ENCODE measurements at places on chromosomes 5 and 9. TPM values are rescaled to one million over a fixed set of nuclear protein-coding genes. Genes with fewer than 3 reads are reported as not detected.

The KIF20A gene
- total RNA-seq = not detected

The IFNA2 gene
- total RNA-seq = not detected

The FOXD4L5 gene
- total RNA-seq = not detected

The TMED9 gene
- total RNA-seq = 47.3 TPM

DNA sequence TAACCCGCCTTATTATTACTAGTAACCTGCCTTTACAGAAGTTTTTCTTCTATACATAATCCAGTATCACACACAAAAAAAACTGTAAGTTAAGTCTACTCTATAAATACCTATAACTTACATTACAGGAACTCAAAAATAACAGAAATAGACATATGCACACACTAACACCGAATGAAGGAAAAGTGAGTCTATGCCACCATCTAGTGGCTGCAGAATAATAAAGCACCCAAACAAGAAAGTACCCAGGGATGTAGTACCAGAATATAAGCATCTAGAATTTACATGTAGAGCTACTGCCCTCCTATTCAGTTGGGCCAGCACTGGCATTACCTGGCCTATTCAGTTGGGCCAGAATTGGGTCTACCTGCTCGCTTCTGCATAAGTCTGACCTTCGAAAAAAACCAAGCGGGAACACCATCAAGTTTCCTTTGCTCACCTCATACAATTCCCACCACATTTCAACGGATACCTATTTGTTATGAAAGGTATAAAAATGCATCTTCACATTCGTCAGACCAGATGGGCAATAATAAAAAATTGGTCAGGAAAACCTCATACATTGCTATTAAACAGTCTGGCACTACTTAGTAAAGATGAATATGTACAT lies 4.0 kb upstream of the NIPSNAP3A start:
- no peaks in the 10 kb centered on the region for H3K27me3 ChIP-seq
- no peaks in the 10 kb centered on the region for H3K36me3 ChIP-seq
- DNase-seq = no peak
- no peak overlapping the region for H3K27ac ChIP-seq

GRCh38 chr5:126301056-126301455 lies 122.2 kb upstream of the GRAMD2B start:
- no peak overlapping the region for H3K27ac ChIP-seq
- DNase-seq = no peak
- no peaks in the 10 kb centered on the region for H3K4me1 ChIP-seq
- no peak overlapping the region for H3K4me3 ChIP-seq
- H3K36me3 ChIP-seq = no peaks in the 10 kb centered on the region

GRCh38 chr5:73204733-73205132 lies 31.7 kb downstream of the TMEM174 start:
- H3K27ac ChIP-seq = no peak overlapping the region
- no peaks in the 10 kb centered on the region for H3K36me3 ChIP-seq
- peaks cover 5% of the 10 kb centered on the region for H3K4me1 ChIP-seq
- peak; percentile 39 for DNase-seq

- peaks cover 15% of the 10 kb centered on the region for H3K4me1 ChIP-seq
- H3K27me3 ChIP-seq = no peaks in the 10 kb centered on the region
- H3K36me3 ChIP-seq = no peaks in the 10 kb centered on the region
- no peak overlapping the region for H3K4me3 ChIP-seq
- H3K27ac ChIP-seq = no peak overlapping the region
- no peak for DNase-seq
Measured at GRCh38 chr9:38074441-38074961, 5.5 kb upstream of the SHB start.

DNA sequence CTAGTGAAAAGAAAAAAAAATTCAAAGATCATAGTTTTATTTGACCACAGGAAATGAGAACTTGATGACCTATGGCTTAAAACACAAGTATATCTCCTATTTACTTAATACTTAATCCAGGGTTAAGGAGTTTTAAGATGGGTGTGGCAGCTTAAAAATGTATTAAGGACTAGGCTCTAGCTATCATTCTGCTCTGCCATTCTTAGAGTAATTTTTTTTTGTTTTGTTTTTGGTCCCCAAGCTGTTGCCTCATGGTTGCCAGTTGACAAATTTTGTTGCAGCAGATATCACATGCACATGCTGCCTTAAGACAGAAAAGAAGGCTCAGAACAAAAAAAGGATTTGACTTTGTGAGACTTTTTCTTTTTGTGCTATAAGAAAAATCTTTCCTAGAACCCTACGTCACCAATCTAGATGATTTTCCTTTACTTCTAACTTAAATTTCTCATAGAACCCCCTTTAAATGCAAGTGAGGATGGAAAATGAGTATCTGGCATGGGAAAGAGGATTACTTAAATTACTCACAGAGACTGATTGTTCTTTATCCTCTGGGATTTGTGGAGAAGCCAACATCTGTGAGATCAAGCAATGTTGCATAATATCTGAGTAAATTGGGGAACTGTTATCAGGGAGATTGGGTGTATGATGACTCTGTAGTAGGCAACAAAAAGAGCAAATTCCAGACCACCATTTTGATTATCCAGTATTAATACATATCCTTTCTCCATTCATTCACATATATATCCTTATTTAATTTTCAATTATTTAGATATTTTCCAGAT lies 364.7 kb upstream of the CD180 start:
- H3K4me1 ChIP-seq = peaks cover 9% of the 10 kb centered on the region
- no peaks in the 10 kb centered on the region for H3K27me3 ChIP-seq
- DNase-seq = no peak
- no peaks in the 10 kb centered on the region for H3K36me3 ChIP-seq
- no peak overlapping the region for H3K4me3 ChIP-seq

- DNase-seq = no peak
- H3K4me3 ChIP-seq = no peak overlapping the region
- no peaks in the 10 kb centered on the region for H3K27me3 ChIP-seq
- no peaks in the 10 kb centered on the region for H3K36me3 ChIP-seq
- H3K27ac ChIP-seq = no peak overlapping the region
- no peaks in the 10 kb centered on the region for H3K4me1 ChIP-seq
Measured at GRCh38 chr5:8185852-8186251, 316.9 kb downstream of the MTRR start.

DNA sequence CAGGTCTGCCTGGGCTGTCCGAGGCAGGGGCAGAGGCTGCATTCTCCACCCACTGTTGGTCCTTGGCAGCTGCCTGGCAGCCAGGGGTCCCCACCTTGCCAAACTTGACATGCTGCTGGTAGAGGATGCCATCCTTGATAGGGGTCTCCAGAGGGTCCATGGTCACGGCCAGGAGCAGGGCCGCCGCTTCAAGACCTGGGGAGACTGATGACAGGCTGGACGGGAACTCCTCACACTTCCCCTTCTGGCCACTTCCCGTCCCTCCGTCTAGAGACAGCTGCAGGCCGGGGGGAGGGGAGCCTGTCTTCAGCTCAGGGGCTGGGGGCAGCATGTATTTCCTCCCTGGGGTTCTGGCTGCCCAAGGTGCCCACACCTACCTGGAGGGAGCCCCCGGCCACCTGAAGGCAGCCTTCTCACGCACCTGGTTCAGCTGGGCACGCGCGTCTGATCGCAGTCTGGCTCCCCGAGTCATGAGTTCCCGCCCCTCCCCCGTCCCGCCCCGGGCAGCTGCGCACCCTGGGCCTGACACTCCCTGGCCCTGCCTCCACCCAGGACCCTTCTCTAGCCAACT lies at the start of gene DOK3:
Gene DOK3 (minus strand): TSS at position 446 of the 571 bp plus-strand sequence. CDS start 286 bp downstream, at position 160.
- H3K27ac ChIP-seq = peak within 1 kb of the TSS; percentile 44
- H3K4me3 ChIP-seq = peak within 1 kb of the TSS; percentile 43
- peaks cover 49% of the 10 kb centered on the region for H3K36me3 ChIP-seq
- peaks cover 2% of the 10 kb centered on the region for H3K4me1 ChIP-seq

GRCh38 chr9:131289301-131290035 lies at the start of gene PLPP7:
Gene PLPP7 (plus strand): TSS chr9:131289723. CDS start chr9:131289998, 275 bp downstream.
- peak within 1 kb of the TSS; percentile 69 for H3K27ac ChIP-seq
- H3K36me3 ChIP-seq = no peaks in the 10 kb centered on the region
- H3K4me1 ChIP-seq = peaks cover 26% of the 10 kb centered on the region
- H3K4me3 ChIP-seq = peak within 1 kb of the TSS; percentile 63

DNA sequence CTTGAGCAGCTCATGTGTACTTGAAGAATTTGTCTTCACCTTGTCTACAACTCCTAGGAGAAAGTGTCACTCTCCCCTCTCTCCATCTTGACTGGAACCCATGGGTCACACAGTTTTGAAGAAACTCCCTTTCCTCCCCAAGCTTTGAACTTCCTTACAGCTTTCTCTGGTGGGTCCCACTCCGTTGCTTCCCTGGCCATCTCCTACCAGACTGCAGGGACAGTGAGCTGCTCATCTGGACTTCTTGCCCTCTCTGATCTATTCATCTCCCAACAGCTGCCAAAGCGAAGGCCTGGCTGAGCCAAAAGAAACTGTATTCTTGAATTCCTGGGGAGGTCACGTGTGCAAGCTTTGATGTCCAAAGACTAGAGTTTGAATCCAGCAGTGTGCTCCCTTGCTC lies 22.7 kb upstream of the CXCL14 start:
- no peaks in the 10 kb centered on the region for H3K36me3 ChIP-seq
- H3K4me1 ChIP-seq = no peaks in the 10 kb centered on the region
- no peak overlapping the region for H3K4me3 ChIP-seq

DNA sequence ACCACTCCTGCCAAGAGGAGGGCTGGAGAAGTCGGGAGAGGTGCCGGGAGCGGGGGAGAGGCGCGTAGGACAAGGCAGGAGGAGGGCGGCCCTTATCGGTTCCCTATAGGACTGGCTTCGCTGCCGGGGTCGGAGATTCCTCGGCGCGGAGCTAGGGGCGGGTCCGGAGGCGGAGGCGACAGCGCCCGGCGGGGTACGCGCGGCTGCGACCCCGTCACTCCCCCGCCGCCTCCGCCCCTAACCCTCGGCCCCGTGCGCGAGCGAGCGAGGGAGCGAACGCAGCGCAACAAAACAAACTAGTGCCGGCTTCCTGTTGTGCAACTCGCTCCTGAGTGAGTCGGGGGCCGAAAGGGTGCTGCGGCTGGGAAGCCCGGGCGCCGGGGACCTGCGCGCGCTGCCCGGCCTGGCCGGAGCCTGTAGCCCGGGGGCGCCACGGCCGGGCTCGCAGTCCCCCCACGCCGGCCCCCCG lies 2.0 kb downstream of the GLIS3 start:
- no peaks in the 10 kb centered on the region for H3K36me3 ChIP-seq
- DNase-seq = no peak

DNA sequence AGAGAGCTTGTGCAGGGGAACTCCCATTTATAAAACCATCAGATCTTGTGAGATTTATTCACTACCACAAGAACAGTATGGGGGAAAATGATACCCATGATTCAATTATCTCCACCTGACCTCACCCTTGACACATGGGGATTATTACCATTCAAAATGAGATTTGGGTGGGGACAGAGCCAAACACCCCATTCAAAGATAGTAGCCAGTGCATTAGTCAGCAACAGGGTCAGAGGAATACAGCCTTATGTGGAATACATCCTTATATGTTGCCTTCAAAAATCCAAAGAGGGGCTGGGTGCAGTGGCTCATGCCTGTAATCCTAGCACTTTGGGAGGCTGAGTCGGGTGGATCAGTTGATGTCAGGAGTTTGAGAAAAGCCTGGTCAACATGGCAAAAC lies 563.2 kb downstream of the CCDC171 start:
- H3K27me3 ChIP-seq = no peaks in the 10 kb centered on the region
- DNase-seq = no peak
- no peak overlapping the region for H3K27ac ChIP-seq
- no peaks in the 10 kb centered on the region for H3K36me3 ChIP-seq

DNA sequence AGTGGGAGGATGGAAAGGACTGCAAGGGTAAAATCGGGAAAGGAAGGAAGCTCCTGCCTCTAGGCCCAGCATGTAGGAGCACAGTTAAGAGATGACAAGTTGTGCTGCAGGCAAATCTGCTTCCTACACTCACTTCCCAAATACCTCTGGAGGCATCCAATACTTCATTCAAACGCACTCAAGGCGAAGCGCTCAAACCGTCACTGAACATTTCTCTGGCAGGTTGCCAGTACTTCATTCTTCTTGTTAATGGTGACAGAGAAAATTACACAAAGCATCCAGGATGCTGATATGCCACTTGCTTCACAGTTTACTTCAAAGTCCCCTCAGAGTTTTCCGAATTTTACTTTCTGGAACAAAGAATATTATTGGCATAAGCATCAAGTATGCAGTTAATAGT lies 59.8 kb downstream of the NREP start:
- peaks cover 13% of the 10 kb centered on the region for H3K4me1 ChIP-seq
- no peak overlapping the region for H3K4me3 ChIP-seq
- no peak for DNase-seq
- H3K27me3 ChIP-seq = no peaks in the 10 kb centered on the region
- no peaks in the 10 kb centered on the region for H3K36me3 ChIP-seq
- no peak overlapping the region for H3K27ac ChIP-seq

GRCh38 chr9:97689401-97690180 lies 7.5 kb downstream of the XPA start:
- peaks cover 24% of the 10 kb centered on the region for H3K4me1 ChIP-seq
- peaks cover 65% of the 10 kb centered on the region for H3K36me3 ChIP-seq
- H3K4me3 ChIP-seq = no peak overlapping the region
- H3K27me3 ChIP-seq = no peaks in the 10 kb centered on the region

DNA sequence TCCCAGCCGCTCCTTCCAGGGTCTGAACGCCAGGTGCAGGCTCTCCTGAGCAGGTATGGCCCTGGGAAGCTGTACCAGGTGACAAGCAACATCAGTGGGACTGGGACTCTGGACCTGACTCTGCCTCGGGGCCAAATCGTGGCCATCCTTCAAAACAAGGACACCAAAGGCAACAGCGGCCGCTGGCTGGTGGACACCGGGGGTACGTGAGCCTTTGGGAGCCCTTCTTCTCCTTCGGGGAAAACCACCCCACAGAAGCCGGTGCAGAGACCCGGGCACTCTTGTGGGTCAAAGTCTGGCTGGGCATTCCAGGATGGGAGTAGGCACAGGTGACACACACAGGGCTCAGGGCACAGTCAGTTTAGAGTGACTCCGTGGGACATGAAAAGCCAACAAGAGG lies 45.8 kb downstream of the ARHGEF37 start:
- no peak overlapping the region for H3K4me3 ChIP-seq
- no peaks in the 10 kb centered on the region for H3K27me3 ChIP-seq
- H3K36me3 ChIP-seq = peaks cover 75% of the 10 kb centered on the region
- DNase-seq = no peak

GRCh38 chr5:38885208-38885607 lies 39.4 kb downstream of the OSMR start:
- no peak overlapping the region for H3K27ac ChIP-seq
- no peak for DNase-seq
- no peaks in the 10 kb centered on the region for H3K4me1 ChIP-seq
- H3K27me3 ChIP-seq = no peaks in the 10 kb centered on the region
- no peak overlapping the region for H3K4me3 ChIP-seq
- peaks cover 80% of the 10 kb centered on the region for H3K36me3 ChIP-seq

GRCh38 chr5:178555771-178556211 lies 34.4 kb downstream of the COL23A1 start:
- no peak for DNase-seq
- H3K27me3 ChIP-seq = peaks cover 11% of the 10 kb centered on the region
- no peaks in the 10 kb centered on the region for H3K4me1 ChIP-seq
- no peak overlapping the region for H3K4me3 ChIP-seq
- H3K27ac ChIP-seq = no peak overlapping the region
- H3K36me3 ChIP-seq = no peaks in the 10 kb centered on the region

All from esophagus muscularis mucosa (tissue), 4 donors.